H4 (cell line): ENCODE measurements at places on chromosomes 1 and 21.

GRCh38 chr1:220189750-220190347 is 82.4 kb downstream of the RAB3GAP2 start:
- DNase-seq: peak; percentile 13

GRCh38 chr1:235417086-235417697 is 50.0 kb downstream of the TBCE start:
- peak; percentile 58 for DNase-seq

GRCh38 chr1:14479865-14480264 is 118.6 kb upstream of the KAZN start:
- no peak for DNase-seq

DNA sequence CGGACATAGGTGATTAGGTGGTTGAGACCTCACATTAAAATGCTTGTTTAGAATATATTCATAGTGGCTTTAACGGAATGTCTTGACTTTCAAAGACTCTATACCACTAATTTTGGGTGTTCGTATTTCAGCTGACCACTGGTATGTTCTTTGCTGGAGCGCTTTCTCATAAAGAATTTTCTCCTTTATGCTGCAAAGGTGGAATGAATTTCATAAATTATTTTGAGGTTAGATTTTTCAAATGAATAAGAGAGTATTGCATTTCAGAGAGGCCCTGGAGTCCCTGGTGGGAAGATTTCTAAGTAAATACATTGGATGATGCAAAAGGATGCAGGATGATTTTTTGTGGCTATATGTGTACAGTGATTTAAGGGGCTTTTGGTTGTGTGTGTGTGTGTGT is 55.8 kb downstream of the HUNK start:
- no peak for DNase-seq

- peak; percentile 77 for DNase-seq
These were observed 21.7 kb downstream of the TMEM53 start for GRCh38 chr1:44652445-44653106.

GRCh38 chr1:208381481-208381880 is 137.3 kb upstream of the PLXNA2 start:
- no peak for DNase-seq

- DNase-seq: no peak
These were observed 39.2 kb downstream of the RAP1GAP start for GRCh38 chr1:21629971-21630370.

- DNase-seq: no peak
These were observed 199.6 kb downstream of the RGS7 start for GRCh38 chr1:241157435-241157834.

GRCh38 chr1:22810378-22810777 is 99.7 kb downstream of the EPHB2 start:
- no peak for DNase-seq

DNA sequence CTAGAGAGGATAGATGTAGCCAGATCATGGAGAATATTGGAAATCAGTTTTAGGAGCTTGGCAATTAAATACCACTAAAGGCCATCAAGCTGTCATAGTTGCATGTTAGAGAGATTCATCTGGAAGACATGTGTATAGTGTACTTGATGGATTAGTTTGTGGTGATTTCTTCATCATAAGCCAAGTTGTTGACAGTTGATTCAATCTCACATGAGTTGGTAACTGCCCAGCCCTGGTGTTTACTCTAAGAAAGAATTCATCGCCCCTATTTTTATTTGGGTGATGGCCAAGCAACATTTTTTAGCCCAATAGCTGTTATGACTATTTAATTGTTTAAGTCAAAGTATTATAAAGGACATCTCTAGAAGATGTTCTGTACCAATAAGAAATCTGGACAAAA is 737.6 kb downstream of the PLA2G4A start:
- no peak for DNase-seq

GRCh38 chr1:65104854-65105534 is 43.0 kb upstream of the AK4 start:
- DNase-seq: no peak

DNA sequence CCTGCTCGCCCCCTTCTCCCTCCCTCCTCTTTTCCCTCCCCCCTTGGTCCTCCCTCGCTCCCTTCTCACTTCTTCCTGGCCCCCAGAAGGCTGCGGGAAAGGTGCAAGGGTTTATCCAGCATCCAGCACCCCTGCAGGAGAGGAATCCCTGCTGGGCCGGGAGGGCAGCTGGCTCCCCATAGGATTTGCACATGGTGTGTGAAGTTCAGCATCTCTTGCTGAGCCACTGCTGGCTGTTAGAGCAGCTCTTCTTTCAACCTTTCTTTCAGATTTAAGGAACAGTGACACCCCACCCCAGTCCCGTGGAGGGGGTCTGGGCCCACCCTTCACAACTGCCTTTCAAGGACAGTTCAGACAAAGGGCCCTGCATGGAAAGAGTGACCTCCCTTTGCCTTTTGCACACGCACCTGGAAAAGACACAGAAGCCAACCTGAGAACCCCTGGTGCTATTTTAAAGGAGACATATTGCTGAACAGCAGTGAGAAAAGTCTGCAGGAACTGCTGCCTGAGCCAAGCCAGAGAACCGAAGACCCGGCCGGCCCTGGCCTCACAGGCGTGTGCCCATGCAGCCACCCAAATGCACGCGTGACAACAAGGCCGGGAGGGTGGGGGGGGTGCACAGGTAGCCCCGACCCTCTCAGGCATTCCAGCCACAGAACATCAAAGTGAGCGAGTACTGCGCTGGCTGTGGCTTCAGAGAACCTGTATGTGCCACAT is 66.6 kb downstream of the SLC37A1 start:
- no peak for DNase-seq

- no peak for DNase-seq
These were observed 469.5 kb downstream of the MATN1 start for GRCh38 chr1:30253807-30254440.

DNA sequence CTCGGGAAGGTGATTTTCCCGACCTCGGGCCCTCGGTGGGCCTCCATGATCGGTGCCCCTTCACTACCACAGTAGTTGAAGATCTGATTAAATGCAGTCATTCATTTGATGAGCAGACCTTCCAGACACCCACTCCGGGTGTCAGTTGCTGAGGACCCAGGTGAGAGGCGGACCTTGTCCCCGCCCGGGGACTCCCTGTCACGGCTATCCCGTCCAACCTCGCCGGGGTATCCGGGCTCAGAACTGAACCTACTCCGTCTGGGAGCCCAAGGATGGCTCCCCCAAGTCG is 22.6 kb downstream of the RNU1-3 start:
- no peak for DNase-seq

- no peak for DNase-seq
These were observed 82.1 kb upstream of the CCDC190 start for GRCh38 chr1:162942916-162943559.

GRCh38 chr1:99956755-99957154 is 13.0 kb upstream of the SLC35A3 start:
- DNase-seq: no peak

DNA sequence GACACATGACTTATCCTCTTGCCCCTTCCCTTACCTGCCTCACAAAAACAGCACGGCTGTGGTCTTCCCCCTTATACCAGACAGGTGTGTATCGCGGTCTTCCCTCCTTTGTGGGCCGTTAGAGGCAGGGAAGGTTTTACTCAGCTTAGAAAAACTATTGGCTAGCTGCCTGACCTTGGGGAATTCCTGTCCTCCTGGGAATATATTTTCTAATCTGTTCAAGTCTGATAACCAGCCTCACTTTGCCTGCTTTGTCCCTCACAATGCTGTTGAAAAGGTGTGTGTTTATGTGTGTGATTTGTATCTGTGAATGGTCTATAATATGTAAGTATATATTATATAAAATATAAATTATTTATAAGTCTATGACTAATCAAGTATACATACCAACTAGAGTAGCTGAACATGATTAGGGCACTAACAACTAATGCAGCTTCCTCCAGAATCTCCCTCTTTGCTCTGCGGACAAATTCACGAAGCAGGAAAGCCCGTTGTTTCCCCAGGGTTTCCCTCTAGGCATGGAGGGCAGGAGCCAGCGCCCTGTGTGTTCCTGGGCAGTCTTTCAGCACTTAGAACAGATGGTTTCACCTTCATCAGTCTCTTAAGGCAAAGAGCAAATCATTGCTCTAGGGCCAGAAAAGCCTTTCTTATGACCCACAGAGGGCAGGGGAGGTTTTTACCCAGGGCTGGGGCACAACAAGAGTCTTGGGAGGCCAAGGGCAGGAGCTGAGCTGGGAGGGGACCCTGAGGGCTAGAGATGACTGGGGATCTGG is 25.6 kb downstream of the SLC26A9 start:
- no peak for DNase-seq

DNA sequence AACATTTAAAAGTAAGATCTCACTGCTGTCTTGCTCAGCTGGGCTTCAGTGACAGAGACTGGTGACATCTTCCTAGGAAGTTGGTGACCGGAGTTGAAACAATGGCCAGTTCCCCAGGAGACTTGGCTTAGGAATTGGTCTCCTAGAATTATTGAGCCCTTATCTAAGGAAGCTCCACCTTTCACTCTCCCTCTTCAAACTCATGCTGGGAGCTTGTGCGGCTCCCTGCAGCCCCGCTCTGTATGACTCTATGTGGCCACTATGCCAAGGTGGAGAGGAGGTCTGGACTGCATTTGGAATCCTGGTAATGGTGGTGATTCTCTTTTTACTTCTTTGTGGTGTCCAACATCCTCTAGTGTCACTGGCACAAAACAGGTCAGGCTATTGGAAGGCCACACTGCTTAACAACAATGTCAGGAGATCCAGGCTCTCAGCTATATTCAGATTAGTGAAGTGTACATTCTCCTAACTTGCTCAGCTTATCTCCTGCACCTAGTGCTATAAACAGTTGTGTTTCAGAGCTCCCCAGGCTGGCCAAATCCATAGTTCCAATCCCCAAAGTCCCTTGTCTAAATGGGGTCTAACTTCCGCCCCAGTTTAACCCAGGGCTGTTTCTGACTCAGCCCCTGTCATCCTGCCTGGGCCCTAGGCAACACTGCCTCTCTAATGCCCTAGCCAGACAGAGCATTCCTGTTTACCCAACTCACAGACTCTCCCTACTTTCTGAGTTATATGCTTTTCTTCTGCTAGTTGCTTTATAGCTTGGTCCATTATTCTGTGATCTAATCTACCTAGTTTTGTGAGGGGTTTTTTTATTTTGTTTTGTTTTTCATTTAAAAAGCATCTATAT is 18.3 kb downstream of the ATP2B4 start:
- no peak for DNase-seq

- DNase-seq: no peak
These were observed 20.9 kb downstream of the SLC30A1 start for GRCh38 chr1:211557894-211558625.

- no peak for DNase-seq
These were observed 158.7 kb upstream of the IRF2BP2 start for GRCh38 chr1:234768569-234769283.

- no peak for DNase-seq
These were observed 570.9 kb upstream of the CAMK1G start for GRCh38 chr1:209012443-209013196.

DNA sequence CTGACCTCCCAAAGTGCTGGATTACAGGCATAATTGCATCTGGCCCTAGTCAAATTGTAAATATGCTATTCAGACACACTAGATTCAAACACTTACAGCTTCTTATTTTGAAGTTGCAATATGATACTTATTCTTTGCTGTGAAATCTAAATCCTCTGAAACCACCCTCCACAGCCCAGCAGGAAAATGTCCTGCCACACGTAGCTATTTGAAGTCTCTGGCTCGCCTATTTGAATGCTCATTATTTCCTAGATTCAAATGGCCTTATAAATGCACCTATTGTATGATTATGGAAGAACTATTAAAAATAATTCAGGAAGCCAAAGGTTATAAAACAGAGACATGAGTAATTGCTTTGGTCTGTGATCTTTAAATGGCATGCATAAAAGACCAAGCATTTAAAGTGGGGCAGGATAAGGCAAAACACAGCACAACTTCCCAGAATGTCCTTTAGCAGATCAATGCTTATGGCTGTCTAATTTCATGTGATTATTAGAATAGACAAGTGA is 26.6 kb upstream of the FBXO28 start:
- DNase-seq: no peak

- DNase-seq: peak; percentile 84
These were observed 84.3 kb upstream of the VAV3 start for GRCh38 chr1:108049178-108049819.

- DNase-seq: no peak
These were observed 225.4 kb downstream of the SMYD3 start for GRCh38 chr1:246281639-246282038.

DNA sequence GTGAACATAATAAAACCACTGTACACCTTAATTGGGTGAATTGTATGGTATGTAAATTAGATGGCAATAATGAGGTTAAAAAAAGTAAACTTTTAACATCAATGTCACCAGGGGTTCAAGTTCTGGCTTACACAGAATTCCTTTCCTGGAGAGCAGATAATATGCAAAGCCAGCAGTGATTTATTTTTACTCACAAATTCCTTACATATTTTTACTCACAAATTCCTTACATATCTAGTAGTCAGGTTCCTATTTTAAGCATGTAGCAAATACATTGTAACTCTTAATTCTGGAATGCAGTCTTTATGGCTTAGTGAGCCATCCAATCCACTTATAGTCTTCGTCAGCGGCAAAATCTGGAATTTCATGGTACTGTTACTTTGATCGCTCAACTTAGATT is 1.3 kb upstream of the UBE4B start:
- DNase-seq: no peak

- DNase-seq: no peak
These were observed 20.8 kb upstream of the BLACAT1 start for GRCh38 chr1:205476648-205477047.

- no peak for DNase-seq
These were observed 110.1 kb upstream of the VAV3 start for GRCh38 chr1:108075055-108075454.

DNA sequence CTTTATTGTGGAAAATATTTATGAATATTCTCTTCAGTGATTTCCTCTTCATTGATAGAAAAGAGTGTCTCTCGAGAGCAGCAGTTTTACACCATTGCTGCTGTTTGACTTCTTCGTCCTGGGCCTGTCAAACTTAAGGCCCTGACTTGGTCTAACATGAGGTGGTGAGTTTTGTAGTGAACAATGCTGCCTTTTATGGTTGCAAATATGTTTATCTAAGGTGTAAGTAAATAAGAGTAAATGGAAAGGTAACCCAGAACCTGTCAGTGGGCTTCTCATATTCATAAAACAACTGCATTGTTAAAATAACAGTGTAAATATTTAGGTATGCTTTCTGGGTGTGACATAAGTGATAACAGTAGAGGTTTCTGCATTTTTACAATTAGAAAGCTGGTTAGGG is 62.8 kb upstream of the SCCPDH start:
- DNase-seq: no peak

DNA sequence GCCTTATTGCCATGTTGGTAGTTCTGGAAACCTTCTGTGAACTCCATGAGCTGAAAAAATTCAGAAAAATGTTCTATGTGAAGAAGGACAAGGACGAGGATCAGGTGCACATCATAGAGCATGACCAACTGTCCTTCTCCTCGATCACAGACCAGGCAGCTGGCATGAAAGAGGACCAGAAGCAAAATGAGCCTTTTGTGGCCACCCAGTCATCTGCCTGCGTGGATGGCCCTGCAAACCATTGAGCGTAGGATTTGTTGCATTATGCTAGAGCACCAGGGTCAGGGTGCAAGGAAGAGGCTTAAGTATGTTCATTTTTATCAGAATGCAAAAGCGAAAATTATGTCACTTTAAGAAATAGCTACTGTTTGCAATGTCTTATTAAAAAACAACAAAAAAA is 57.4 kb downstream of the KCNK1 start:
- no peak for DNase-seq

GRCh38 chr1:229340496-229340895 is 2.4 kb downstream of the CCSAP start:
- DNase-seq: no peak

GRCh38 chr1:153265457-153265856 is 6.0 kb downstream of the LORICRIN start:
- no peak for DNase-seq
